Inflammatory macrophage (primary cell): ENCODE measurements at places on chromosomes 16 and 17.

- DNase-seq, result no peak
These were observed 3.3 kb downstream of the ATPAF2 start for GRCh38 chr17:18035704-18036103.

DNA sequence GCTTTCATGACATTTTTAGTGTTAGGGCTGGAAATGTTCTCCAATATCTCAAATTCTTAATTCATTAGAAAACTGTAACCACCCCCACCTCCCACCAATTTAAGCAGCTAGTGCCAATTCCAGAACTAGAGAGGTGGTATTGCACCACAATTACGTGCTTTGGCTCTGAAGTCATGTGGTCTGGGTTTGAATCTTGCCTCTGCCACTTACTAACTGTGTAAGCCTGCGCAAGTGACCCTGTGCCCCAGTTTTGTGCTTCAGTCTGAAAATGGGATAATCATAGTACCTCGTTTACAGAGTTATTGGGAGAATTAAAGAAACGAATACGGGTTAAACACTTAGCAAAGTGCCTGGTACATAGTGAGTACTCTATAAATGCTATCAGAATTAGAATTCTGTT lies 14.2 kb upstream of the MPHOSPH6 start:
- DNase-seq, result no peak

GRCh38 chr17:1931844-1932579 lies 93.1 kb downstream of the RTN4RL1 start:
- DNase-seq, result no peak

GRCh38 chr17:38883592-38884526 lies 14.0 kb downstream of the LASP1 start:
- peak; percentile 81 for DNase-seq

- DNase-seq, result peak; percentile 79
These were observed 1.2 kb downstream of the TMEM95 start for GRCh38 chr17:7356072-7356549.

GRCh38 chr17:82674656-82675475 lies 23.6 kb downstream of the RAB40B start:
- no peak for DNase-seq

- no peak for DNase-seq
These were observed 191.6 kb upstream of the GSE1 start for GRCh38 chr16:85421338-85422195.

- no peak for DNase-seq
These were observed 9.6 kb downstream of the GSE1 start for GRCh38 chr16:85622683-85623082.

- DNase-seq, result no peak
These were observed 33.3 kb upstream of the ANKFN1 start for GRCh38 chr17:56119936-56120335.

- no peak for DNase-seq
These were observed 661 bp downstream of the LRRC3C start for GRCh38 chr17:39927929-39928857.

GRCh38 chr16:22788193-22788530 lies 25.8 kb upstream of the HS3ST2 start:
- peak; percentile 93 for DNase-seq

DNA sequence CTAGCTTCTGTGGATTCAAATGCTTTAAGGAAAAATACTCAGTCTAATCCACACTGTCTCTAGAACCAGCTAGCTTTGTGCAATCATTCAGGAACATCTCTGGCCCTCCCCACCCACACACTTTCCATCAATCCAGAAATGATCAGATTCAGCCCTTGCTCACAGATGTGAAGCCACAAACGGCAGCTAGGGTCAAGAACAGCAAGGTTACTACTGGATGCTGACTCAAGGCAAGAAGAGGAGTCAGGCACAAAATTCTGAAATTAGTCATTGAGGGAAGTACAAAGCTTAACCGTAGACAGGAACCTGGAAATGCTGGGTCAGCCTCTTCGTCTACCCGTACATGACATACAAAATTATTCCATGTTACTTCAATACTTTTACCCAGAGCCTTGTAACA lies 174.6 kb downstream of the CDH13 start:
- DNase-seq, result no peak

GRCh38 chr16:998211-998610 lies 16.6 kb downstream of the SOX8 start:
- no peak for DNase-seq

DNA sequence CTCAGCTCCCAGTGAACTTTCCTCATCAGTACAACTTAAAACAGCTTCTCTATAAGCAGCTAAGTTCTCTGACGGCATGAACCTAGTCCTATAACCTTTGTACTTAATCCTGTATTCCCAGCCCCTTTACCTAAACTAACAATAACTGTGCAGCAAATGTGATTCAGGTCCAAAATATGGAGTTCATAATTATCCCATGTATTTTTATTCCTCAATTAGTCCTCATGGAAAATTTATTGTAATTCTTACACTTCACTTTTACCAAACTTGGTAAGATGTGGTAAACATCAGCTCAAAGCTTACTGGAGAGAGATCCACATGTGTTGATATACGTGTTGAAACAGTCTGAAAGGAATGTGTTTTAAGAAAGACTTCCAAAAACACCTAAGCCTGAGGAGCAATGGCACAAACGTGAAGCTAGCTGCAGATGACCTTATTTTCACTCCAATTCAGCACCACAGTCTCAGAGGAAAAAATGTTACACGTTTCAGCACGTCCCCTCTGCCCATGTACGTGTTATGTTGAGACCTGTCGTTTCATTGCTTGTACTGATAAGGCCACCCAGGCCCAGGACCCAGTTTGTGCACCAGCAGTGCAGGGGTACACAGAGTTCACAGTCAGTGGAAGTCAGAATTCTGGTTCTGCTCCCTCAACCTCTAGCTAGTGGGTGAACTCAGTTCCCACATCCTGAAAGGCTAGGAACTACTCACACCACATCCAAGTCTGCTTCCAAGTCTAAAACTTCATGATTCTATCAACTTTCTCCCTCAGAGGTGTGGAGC lies 7.1 kb downstream of the USP31 start:
- no peak for DNase-seq

DNA sequence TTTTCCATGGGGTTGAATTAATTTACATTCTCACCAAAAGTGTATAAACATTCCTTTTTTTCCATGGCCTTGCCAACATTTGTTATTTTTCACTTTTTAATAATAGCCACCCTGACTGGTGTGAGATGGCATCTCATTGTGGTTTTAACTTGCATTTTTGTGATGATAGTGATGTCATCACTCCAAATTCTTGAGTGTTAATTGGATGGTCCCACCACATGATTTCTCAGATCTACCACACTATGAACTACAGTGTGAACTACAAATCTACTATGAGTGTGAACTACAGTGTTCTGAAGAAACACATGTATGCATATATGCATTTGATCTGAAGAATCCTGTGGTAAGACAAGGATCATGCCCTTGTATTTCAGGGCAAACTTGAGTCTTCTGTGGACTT lies 340.1 kb downstream of the ABCC12 start:
- DNase-seq, result no peak

- DNase-seq, result no peak
These were observed 274.0 kb downstream of the PHKB start for GRCh38 chr16:47734987-47735594.

DNA sequence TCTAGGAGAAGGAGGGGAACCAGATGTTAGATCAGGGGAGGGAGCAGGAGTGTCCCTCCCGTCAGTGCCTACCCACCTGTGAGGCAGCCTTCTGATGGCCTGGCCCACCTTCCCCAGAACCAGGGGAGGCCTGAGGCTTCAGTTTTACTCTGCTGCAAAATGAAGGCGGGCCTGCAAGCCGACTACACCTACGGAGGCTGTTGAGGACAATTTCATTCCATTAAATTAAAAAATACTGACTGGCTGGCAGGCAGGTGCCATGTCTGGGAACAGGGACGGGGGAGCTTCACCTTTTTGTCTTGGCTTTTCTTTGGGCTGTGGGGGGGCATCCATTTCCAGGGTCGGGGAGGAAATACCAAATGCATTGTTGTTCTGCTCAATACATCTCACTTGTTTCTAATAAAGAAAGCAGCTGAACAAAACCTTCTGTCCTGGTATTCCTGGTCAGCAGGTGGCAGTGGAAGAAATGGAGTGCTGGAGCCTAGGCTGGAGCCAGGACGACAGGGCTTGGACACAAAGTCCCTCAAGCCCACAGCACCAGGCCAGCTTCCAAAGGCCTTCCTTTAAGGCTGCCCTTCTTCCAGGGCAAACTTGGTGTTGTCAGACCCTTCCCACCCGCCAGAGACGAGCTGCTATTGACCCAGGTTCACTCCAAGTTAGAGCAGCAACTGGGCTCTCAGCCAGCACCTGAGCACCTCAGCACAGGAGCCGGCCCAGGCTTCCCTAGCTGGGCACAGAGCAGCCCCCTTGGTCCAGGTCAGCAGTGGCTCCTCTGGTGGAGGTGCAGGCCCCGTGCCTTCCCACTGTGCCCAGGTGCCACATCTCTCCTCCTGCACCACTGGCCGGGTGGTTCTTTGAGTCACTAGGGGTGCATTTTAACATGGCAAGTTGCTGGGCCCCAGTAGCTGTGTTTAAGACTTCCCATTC lies 23.5 kb downstream of the PLCD3 start:
- DNase-seq, result no peak

DNA sequence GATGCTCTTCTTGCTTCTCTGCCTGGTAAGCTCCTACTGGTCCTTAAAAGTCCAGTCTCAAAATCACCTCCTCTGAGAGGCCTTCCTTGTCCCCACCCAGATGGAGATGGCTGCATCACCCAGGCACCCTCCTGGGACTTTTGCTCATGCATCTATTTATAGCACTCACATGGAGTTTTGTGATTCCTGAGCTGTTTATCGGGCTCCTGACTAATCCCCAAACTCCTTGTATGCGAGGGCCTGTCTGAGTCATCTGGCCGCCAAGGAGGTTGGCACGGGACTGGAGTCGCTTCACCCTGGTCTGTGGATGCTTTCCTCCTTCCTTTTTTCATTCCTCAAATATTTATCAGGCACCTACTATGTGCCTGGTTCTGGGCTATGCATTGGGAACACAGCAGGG lies 2.3 kb upstream of the MAP2K3 start:
- no peak for DNase-seq

GRCh38 chr16:68728523-68728922 lies 8.6 kb upstream of the CDH1 start:
- DNase-seq, result no peak

- DNase-seq, result no peak
These were observed 14.3 kb downstream of the CMTM4 start for GRCh38 chr16:66682271-66682670.

- no peak for DNase-seq
These were observed 14.6 kb downstream of the STH start for GRCh38 chr17:46013502-46014165.
